Right ventricle myocardium inferior (tissue), 1 donor: ENCODE measurements at places on chromosomes 7 and 10.
A peak's percentile ranks its signal among the peaks of the same experiment; 100 is the strongest.

DNA sequence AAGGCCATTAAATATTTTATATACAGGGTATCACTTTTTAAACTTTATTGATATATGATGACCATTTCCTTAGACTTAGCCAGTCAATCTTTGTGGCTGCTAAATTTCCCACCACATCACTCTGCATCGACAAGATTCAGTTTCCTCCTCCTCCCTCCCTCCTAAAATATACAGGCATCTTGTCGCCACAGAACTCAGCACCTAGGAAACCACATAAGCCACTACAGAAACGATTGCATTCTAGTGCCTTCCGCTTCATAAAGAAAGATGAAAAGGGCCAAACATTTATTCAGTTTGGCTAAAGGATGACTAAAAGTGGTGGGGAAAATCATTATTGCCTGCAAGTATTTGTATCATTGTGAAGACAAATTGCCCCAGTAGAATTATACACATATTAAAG lies 30.7 kb downstream of the ERCC6 start:
- DNase-seq: no peak

DNA sequence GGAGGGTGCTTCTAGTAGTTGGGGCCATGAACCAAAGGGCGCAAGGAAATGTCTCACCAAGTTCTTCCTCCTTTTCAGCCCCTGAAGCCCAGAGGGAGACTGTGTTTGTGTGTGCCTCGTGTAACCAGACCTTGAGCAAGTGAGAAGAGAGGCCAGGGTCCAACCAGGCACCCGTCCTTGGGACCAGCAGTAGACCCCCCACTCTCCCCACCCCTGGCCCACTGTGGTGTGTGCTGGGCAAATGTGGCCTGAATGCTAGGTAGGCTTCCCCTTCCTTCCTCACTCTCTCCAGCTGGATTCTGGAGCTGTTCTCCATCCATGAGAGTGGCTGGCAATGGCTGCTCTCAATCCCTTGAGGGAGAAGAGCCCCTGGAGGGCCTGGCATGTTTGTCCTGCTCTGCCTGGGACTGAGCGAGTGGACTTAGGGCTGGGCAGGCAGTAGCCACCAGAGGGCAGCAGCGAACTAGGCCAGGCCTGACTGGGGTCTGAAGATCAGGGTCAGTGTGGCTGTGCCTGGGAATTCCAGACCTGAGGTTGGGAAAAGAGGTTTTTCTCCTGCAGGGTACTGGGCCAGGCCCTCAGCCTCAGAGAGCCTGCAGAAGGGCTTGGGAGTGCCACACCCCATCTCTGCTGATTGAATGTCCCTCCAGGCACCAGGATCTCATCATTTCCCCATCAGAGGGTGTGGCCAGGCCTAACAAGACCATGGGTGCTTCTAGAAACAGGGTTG lies 12.5 kb downstream of the SFRP5 start:
- peak; percentile 77 for DNase-seq

DNA sequence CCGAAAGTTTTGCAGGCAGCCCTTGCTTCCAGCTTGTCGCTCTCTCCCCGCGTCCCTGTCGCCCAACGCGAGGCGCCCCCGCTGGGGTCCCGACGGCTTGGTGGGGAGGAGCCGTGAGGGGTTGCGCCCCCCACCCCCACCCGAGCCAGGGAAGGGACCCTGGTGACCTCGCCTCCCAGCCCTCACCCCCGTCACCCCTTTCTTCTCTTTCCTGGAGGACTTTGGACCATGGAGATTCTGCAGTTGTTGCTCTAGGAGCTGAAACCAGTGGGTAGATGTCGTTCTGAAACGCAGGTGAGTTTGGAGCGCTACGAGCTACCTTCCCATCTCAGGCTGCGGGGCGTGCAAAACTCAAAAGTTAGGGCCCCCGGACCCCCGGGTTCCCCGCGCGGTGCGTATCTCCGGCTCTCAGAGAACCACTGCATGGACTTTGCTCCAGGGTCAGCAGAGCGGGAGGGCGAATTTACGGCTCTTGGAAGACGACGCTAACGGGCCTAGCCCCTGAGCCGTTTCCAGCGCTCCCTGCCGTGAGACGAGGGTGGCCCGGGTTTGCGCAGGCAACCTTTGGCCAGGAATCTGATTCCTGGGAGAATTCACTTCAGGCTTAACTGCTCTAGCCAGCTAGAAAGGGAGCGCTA lies 684 bp upstream of the ATXN7L1 start:
- DNase-seq: no peak

- no peak for DNase-seq
These were observed 118.4 kb downstream of the PLPP4 start for GRCh38 chr10:120575411-120575810.

DNA sequence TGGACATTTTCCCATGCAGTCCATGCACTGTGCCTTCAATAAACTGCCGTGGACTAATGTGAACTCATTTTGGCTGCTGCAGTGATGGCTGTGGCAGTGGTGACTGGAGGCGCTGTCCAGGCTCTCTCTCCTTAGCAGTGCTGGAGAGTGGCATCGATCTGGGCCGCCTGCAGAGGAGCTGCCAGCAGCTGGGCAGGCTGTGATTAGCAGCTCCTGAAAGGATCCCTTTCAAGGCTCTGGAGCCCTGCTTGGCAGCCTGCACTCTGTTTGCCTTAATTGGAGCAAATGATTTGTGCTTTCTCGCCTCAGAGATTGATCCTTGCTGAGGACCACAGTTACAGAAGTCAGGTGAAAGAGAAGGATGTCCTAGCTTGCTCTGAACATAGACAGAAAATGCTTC lies 130.1 kb upstream of the VWC2 start:
- peak; percentile 73 for DNase-seq

GRCh38 chr7:4648111-4648510 lies 34.0 kb upstream of the FOXK1 start:
- no peak for DNase-seq

- no peak for DNase-seq
These were observed 18.5 kb downstream of the ESYT2 start for GRCh38 chr7:158810846-158811245.

DNA sequence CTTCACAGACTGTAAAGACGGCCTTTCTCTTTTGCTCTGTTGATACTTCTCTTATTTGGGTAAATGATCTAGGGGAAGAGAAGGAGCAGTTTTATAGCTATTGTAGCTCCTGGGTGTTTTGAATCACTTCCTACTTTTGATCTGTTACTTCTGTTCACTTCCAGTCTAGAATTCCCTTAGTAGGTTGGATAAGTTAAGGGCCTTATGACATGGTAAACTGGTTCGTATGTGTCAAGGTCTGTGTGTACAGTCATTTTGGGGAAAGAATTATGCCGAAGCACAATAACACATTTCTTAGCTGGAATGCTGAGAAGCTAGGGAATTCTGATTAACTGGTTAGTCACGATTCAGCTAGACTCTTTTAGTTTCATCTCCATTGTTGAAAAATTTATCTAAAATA lies 8.1 kb downstream of the DENND10 start:
- DNase-seq: no peak

GRCh38 chr10:21516242-21517131 lies 9.0 kb downstream of the SKIDA1 start:
- peak; percentile 87 for DNase-seq

DNA sequence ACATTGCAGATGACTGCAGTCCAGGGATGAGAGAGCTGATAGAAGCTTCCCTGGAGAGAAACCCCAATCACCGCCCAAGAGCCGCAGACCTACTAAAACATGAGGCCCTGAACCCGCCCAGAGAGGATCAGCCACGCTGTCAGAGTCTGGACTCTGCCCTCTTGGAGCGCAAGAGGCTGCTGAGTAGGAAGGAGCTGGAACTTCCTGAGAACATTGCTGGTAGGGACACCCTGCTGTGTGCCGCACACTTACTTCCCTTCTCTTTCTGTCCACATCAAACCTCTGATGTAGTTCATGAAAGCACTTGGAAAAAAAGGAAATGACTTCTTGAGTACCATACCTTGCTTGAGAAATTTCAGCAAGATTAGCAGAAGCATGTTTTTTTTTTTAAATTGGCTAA lies 25.3 kb downstream of the MAP3K8 start:
- DNase-seq: peak; percentile 77
